Smooth muscle cell of trachea (primary cell): ENCODE measurements at places on chromosomes 1 and 21. TPM values are rescaled to one million over a fixed set of nuclear protein-coding genes. Genes with fewer than 3 reads are reported as not detected.

The TACSTD2 gene
- total RNA-seq: 0.15 and 0.33 TPM in 2 replicates

The CNTN2 gene
- not detected in 2 replicates for total RNA-seq

The TFAP2E gene
- total RNA-seq: 0.33 and 0.44 TPM in 2 replicates

The LCE1E gene
- total RNA-seq: not detected in 2 replicates

The DENND2D gene
- 3.3 and 22.7 TPM in 2 replicates for total RNA-seq

The CENPF gene
- total RNA-seq: 3.8 and 82.8 TPM in 2 replicates

The NR0B2 gene
- not detected in 2 replicates for total RNA-seq

The ZNF593OS gene
- not detected in 2 replicates for total RNA-seq
